ENCODE measurements at places on chromosomes 2 and 18.

DNA sequence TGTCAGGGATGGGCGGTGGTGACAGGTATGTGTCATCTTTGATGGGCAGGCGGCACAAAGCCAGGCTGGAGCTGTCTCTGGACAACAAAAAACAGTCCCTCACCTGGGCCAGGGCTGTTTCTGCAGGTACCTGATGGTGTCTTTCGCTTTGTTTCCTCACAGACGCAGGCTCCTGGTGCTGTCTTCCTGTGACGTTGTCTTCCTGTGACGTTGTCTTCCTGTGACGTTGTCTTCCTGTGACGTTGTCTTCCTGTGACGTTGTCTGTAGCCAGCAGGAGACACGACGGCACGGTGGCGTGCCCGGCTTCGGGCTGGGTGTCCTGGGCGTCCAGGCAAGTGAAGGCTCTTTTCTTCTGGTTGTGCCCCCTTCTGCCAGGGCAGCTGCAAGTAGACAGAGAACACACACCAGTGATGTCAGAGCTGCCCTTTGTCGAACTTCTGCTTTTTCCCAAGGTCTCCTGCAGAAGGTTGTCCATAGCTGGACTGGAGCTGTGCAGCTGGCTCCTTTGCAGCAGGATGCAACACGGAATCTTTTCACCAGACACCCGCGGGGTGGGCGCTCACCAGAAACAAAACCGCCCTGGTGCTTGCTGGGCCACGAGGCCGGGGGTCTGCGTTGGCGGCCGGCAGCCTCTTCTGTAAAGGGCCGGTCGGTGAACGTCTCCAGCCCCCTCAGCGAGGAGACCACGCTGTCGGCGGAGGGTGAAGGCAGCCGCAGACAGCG, 21.1 kb downstream of the GPR35 start:
- DNase-seq: no peak

DNA sequence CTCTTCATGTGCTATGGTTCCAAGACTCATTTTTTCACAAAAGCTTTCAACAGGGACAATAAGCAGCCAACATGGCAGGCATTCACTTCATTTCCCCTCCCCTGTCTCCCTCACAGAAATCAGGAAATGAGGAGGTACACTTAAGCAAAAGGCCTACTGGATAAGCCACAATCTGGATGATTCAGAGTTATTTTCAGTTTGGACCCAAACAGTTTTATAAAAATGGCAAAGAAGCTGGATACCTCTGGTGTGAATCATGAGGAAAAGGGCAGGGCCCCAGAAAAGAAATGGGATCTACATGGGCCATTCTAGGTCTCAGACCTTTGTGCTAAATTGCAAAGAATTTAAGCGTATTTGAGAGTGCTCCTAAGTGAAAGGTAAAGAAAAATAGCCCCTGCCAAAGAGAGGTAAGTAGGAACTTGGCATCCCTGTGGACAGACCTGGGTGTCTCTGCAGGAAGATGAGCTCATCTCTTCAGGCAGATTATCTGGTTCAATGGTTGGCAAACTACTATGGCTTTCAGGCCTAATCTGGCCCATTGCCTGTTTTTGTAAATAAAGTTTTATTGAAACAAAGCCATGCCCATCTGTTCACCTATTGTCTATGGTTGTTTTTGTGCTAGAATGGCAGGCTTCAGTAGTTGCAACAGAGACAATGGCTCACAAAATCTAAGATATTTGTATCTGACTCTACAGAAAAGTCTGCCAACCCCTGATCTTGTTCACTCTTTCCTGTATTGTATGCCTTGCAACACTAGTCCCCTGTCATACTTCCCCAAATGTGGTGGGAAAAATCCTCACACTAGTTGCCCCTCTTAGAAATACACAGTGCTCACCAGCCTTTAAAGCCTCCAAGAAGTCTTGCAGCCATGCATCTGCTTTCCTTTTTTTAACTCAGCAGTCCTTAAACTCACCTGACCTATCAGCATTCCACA, 315.0 kb downstream of the ALK start:
- DNase-seq: no peak

DNA sequence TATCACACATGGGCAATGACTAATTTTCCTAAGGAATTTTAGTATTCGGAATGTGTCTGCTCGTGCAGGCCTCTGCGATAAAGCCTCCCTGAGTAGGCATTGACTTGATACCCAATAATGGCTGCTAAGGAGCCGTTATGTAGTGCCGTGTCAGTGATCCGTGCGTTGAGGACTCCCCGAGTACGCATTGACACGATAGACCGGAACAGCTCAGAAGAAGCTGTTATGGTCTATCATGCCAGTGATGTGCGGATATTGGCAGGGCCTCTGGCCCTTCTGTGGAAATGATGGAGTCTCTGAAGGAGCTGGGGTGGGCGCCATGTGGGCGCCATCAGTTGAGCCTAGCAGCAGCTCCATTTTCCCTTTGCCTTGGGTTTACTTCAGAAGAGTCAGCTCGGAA, 29.1 kb downstream of the ZEB2 start:
- no peak for DNase-seq

DNA sequence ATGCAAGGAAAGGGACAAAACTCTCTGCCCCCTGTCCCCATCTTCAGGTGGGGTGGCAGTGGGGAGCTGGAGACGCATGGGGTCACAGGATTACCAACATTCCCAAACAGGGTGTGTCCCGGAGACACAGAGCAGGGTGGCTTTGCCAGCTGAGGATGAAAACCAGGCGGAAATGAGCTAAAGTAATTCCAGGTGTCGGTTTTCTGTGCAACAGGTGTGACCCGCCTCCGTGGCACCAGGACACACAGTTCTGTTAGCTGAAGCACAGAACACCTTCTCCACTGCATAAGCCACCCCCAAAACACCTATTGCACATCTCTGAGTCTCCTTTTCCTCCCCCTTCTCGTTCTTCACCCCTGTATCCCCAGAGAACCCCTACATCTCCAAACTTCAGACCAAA, 122.7 kb upstream of the GLI2 start:
- no peak for DNase-seq

GRCh38 chr2:85649201-85650190, 18.5 kb downstream of the SFTPB start:
- no peak for DNase-seq

DNA sequence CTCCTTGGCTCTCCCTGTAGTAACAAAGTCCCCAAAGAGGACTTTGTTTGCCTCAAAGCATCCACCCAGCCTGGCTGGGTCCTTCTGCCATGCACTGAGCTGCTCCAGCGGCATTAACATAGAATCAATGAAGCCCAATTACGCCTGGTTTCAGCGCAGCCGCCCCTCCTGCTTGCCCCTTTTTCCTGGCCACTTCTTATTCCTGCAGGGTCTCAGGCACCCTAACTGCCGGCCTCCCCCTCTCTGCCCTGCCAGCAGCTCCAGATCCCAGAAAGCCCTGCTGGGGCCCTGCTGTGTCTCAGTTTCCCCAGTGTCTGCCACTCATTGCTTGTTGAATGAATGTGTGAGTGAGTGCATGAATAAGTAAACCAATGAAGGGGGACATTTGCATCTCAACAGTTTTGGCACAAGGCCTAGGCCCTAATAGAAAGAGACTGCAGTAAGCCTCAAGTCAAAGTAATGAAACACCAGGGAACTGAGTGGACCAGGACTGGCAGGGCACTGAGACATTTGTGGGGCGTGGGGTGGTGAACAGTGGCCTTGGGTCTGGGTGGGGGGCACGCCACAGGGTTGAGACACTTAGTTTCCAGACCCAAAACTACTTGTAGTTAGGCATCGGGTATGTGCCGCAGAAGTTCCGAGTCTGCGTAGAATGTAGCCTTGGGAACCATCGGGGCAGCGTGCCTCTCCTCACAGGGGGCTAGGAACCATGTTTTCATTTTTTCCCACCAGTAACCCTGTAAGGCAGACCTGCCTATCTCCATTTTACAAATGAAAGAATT, 60.6 kb downstream of the SMAD7 start:
- no peak for DNase-seq

GRCh38 chr2:203059567-203060240, 45.0 kb downstream of the NBEAL1 start:
- DNase-seq: no peak

DNA sequence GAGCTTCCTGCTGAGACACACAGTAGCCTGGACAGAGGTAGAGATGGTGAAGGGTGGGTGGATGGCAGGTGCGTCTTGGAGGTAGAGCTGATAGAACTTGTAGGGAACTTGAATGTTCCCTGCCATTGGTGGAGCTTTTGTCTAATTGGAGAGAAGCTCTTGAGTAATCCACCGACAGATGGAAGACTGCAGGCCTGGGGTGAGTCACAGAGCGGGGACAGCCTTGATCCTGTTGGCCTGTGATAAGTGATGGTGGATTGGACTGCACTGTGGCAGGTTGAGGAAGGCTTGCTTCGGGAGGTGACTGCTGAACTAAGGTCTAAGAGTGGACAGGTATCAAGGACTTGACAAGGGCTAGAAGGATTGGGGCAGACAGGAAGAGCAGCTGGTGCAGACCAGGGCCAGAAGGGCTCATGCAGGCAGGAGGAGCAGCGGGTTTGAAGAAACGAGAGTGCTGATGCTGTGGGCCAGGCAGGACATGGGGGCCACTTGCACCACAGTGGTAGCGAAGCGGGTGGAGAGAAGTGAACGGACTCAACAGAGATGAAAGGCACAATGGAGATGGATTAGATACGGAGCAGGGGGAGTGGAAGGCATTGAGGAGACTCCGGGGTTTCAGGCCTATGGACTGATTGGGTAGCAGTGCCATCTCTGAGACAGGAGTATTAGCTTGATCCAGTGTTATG, 16.3 kb downstream of the CABLES1 start:
- DNase-seq: no peak

DNA sequence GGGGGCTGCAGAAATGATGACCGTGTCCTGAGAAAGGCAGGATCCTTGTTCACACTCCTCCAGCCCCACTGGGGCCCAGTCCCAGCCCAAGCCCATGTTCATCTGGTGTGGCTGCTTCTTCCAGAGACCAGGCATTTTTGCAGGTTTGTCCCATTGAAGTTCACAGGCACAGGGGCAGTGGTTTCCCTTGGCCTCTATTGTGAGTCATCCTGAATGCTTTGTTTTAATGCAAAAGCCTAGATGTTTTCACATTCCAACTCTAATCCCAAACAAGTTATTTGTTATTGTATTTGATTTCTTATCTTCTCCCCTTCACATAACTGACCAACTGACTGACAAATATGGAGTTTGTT, 426.4 kb upstream of the ID2 start:
- DNase-seq: no peak

DNA sequence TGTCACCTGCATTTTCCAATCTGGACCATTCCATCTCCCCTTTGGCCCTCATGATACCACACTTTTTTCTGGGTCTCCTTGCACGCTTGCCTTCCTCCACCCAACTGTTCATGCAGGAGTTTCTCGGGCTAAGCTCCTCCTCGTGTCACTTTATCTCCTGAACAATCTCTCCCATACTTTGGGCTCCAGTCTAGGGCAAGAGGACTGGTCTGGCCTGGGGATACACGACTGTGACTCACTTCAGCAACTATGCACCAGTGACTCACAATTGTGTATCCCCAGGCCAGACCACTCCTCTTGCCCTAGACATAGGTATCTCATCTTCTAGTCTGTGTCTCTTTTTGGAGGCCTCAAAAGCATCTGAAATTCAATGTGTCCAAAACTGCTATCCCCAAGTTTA, 149.4 kb upstream of the PTPRM start:
- DNase-seq: no peak

GRCh38 chr2:205696927-205697441, 14.7 kb downstream of the NRP2 start:
- no peak for DNase-seq

DNA sequence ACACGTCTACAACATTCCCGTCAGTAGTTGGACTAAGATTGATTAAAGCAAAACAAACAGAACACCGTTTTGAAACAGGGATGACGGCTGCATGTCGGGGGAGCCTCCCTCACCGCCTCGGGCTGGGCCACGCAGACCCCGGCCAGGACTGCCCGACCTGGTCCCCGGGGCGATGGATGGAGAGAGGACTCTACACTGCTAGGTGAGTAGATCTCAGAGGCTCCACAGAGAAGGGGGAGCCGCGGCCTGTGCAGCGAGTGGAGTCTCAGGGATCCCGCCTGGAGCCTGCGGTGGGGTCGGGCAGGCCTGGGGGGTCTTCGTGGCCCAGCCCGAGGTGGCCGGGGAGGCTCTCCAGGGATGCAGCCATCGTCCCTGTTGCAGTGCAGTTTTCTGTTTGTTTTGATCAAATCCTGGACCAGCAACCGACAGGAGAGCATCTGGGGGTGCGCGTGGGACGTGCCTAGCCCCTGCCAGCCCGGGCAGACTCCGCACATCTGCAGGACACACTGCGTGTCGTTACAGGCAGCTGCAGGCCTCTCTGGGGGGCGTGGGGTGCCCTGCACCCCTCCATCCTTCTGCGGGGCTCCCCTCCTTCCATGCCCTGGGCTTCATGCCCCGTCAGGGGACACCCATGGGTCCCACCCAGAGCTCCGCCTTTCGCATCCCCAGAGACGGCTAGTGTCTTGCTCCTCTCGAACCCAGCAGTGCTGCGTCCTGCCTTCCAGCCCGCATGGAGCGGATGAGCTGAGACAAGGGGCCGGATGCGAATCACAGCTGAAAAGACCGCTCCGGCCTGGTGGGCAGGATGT, 143.6 kb downstream of the RTP5 start:
- DNase-seq: no peak

- DNase-seq: no peak
Measured at GRCh38 chr2:550860-551567, 126.2 kb downstream of the TMEM18 start.

DNA sequence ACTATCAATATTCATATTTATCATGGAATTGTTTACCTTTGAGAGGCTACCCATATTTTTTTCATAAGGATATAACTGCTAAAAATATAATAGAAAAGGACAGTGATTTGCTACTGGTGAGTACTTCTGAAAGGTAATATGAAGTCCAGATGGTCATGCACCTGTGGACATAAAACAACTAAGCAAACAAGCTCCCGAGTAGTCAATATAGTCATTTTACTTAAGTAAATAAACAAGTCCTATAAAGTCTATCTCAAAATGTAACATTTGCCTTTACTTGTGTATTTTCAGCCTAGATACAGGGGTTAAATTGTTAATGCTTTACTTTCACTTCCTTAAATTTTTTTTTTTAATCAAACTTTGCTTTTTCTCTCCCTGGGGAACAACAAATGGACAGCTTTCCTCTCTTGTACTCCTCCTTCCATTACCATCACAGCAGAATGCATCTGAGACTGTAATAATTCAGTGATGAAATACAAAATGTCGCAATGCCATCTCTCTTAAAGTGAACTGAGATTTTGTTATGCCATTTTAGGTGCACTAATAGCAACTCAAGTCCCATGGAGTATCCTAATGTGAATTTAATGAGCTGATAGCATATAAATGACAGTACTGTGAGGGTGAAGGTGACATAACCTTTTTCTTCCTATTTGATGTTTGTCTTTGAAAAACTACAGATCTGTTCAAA, 1325.4 kb upstream of the ZEB2 start:
- peak; percentile 30 for DNase-seq

- no peak for DNase-seq
Measured at GRCh38 chr2:174902506-174903263, 102.5 kb downstream of the CHN1 start.

DNA sequence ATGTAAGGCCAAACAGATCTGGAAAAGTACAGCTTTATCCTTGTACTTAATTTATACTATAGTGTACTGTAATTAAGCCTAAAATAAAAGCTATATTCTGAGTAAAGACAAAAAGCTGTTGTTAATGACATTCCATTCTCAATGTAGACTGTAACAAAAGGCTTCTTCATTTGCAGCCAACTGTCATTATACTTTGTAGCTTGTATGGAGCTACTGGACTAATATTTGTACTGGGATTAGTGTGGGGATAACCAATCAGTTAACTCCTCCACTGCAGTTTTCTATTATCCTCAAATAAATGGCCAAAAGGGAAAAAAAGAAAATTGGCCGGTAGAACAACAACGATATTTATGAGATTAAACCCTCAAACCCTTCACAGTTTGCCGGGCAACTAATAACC, 66.5 kb downstream of the STK39 start:
- no peak for DNase-seq

GRCh38 chr2:161426922-161427663, 11.0 kb downstream of the TBR1 start:
- no peak for DNase-seq

Data from SK-N-MC (cell line).